Activated CD4-positive, alpha-beta T cell treated with anti-CD3 and anti-CD28 coated beads, Interleukin-2, amount 50 U/mL, for 48 hours (primary cell): ENCODE measurements at places on chromosomes 12 and 14.

GRCh38 chr12:55142669-55143565, 16.7 kb downstream of the OR9K2 start:
- peak; percentile 54 for DNase-seq

DNA sequence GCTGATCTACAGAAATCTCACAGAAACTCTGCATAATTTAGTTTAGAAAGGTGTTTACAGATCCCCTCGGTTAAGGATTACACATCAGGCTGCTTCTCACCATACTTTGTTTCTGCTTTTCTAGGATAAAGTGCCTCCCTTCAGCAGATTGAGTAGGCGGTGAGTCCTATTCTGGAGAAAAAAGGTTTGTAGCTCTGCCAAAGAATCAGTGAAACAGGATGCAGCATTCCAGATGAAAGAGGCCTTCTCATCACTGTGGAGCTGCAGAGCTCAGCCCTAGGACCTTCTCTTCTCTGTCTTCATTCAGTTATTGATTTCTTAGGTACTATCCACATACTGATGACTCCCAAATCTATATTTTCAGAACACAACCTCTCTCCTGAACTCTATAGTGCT, 155.5 kb upstream of the KRR1 start:
- no peak for DNase-seq

- no peak for DNase-seq
Observed at GRCh38 chr12:46356655-46357437, 15.7 kb downstream of the SLC38A2 start.

DNA sequence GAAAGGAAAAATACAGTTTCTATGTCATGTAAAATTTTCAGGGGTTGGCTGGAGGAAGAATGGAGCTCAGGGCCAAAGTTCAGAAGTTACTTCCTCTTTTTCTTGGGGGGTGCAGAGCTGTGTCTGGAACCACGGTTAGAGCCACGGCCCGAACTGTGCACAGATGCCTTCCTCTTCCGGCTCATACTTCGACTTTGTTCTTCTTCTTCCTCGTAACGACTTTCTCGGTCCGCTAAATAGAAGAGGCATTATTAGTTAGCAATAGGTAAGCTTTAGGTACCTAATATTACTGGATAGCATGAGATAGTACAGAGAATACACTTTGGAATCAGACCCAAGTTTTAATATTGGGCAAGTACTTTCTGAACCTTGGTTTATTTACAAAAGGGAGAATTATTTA, 31.2 kb downstream of the SUPT16H start:
- DNase-seq, result no peak

DNA sequence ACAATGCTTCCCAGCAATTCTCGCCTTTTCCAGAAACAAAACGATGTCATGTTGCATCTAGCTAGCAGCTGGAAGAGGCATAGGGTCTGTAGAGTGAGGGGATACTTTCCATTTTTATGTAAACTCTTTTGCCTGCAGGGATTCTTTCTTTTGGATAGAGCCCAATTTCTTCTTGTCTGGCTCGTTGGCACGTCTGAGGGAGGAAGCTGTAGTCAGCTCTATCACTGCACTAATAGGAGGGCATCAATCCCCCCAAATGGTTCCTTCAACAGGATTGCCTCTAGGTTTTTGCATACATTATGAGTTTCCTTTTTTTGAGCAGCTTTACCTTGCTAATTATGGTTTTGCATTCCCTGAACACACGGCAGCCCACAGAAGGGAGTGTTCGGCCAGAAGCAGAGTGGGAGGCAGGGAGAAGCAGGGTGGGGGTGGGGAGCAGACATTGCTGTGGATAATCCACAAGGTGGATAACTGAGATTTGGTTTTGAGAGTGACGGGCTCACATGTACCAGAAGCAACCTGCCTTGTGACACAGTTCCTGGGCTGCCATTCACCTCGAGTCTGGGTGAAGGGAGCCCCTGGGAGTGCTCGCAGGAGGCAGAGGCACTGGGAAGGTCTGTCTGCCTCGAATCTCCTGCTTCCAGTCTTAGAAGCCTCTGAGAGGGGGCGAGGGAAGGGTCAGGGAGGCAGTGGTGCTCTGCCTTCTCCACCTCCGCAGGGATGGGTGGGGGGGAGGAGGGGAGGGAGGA, 24.5 kb downstream of the LRTM2 start:
- no peak for DNase-seq

GRCh38 chr12:57461917-57462250, 2.3 kb downstream of the GLI1 start:
- DNase-seq, result no peak

DNA sequence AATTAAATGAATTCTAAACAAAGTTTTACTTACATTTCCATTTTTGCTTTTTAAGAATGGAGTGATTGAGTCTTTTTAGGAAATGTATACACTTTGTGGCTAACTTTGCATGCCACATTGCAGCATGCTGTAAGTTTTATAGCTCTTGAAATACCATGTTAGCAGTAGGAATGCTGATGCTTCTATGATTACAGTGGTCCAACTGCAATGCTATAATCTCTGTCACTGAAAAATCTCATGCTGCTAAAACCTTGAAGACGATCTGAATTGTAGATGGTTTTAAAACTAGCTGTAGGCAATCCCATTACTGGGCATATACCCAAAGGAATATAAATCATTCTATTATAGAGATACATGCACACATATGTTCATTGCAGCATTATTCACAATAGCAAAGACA, 127.6 kb downstream of the WIF1 start:
- DNase-seq, result no peak

DNA sequence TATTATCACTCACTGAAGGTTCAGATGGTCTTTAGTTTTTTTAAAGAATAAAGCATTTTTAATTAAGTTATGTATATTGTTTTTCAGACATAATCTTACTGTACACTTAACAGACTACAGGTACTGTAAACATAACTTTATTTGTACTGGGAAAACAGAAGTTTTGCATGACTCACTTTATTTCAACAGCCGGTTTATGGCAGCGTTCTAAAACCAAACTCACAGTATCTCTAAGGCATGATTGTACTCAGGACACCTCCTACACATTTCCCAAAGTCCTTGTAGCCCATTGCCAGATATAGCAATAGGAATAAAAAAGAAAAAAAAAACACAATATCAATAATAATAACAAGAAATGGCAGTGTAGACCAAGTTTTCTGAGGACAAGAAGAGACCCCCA, 1341.4 kb downstream of the FSCB start:
- DNase-seq, result no peak

GRCh38 chr14:67457782-67458181, 30.7 kb downstream of the TMEM229B start:
- DNase-seq, result no peak

DNA sequence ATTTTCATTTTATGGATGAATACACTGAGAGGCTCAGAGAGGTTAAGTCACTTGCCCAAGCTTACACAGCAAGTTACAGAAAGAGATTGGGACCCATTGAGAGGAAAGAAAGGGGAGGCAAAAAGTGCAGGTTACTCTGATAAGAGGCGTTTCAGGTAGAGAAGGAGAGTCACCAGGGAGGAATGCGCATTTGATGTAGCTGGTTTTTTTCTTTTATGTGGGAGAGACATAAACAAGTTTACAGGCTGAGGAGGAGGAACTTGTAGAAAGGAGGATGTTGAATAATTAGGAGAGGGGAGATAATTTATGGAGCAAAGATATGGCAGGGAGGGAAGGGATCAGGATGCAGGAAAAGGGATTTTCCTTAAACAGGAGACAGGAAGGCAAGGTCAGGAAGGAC, 297.0 kb downstream of the PCNX1 start:
- DNase-seq, result no peak

- no peak for DNase-seq
Observed at GRCh38 chr14:21070610-21071224, 613 bp downstream of the ARHGEF40 start.

DNA sequence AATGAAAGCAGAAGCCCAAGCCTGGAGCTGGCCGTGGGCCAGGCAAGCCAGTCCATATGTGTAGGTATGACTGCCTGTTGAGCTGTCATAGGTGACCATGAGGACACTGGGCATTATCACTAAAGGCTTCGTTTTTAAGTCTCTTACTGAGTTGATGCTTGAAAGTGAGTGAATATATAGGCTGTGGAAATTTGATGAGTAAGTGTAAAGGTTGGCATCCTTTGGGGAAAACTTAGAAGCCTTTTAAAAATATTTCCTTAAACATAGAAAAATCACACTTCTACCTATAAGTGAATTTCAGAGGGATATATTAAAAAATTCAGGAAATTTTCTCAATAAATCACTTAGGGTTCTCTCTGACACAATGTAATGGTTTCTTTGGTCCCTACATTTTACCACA, 396.5 kb downstream of the FOXG1 start:
- no peak for DNase-seq

DNA sequence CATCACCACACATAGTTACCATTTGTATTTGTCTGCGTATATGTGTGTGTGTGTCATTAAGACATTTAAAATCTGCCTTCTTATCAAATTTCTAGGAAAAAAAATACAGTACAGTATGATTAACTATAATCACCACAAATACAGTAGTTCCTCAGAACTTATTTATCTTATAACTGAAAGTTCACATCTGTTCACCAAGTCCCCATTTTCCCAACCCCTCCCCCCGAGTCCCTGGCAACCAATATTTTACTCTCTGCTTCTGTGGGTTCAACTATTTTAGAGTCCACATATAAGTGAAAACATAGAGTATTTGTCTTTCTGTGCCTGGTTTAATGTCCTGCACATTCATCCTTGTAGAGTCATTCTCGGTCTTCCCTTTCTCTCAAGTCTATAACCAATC, 12.3 kb downstream of the CAPS2 start:
- DNase-seq, result no peak

DNA sequence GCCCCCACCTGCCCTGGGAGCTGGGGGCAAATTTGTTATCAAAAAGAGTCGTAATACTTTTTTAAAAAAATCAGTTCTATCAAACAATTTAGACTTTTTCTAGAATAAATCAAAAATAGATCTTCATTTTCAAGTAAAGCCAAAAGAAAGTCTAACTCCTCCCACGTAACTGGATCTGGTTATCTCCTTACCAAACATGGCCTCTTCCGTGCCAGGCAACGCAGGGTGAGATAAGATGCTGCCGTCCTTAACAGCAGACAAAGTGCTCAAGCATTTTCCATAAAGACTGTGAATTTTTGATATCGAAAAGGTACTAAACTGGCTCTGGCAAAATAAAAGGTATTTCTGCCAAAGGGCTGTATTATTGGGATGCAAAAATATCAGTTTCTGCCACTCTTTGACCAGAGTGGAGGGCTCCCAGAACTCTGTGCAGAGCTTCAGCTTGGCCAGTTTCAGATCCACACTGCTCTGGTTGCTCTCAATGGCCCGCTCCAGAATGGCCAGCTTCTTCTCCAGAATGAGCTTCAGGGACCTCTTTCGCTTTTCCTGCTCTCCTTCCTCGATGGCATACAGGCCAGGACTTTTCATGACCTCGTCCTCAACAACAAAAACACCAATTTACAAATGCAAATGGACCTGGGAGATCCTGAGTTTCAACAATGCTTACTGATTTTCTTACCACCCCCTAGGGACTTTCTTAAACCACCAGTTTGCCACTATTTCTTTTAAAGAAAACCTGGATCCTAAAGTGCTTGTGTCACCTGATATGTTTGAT, 29.0 kb downstream of the NRDE2 start:
- DNase-seq, result no peak

- DNase-seq, result peak; percentile 34
Observed at GRCh38 chr12:108724054-108724889, 7.0 kb downstream of the CORO1C start.
